ENCODE measurements at places on chromosomes 3 and 15.

GRCh38 chr3:72338082-72338941 lies 509.9 kb downstream of the SHQ1 start:
- DNase-seq, result peak; percentile 61

- no peak for DNase-seq
Measured at GRCh38 chr15:85800478-85801123, 5.9 kb upstream of the KLHL25 start.

GRCh38 chr15:43463998-43464397 lies 29.0 kb downstream of the TP53BP1 start:
- no peak for DNase-seq

DNA sequence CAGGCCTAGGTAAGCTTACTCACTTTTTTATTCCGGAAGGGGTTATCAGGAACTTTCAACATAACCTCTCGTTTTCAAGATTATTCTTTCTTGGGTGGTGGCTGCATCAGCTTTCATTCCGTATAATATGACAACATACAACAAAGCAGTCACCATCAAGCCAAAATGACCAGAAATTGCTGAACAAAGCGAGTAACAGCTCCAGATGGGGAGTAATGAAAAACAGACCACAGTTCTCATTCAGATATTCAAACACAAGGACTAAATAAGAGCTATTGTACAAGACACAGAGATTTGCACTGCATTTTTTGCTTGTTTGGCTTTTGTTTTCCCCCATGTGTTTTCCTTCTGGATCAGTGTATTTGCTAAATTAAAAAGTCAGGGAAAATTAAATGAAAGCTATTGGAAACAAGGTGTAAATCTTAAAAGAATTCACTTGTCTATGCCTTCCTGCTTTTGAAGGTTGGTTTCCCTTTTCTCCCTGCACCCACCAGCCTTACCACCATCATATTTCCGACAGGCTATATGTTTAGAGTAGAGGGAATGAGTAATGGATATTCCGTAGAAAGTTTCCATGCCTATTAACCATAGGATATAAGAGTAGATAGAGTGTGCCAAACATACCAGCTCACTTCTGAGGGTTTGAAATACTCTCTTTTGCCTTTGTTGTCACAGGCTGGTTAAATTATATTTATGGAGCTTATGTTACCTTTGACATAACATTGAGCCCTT lies 213.6 kb downstream of the RBMS3 start:
- no peak for DNase-seq

GRCh38 chr15:41659855-41660234 lies 360 bp upstream of the MGA start:
- no peak for DNase-seq

DNA sequence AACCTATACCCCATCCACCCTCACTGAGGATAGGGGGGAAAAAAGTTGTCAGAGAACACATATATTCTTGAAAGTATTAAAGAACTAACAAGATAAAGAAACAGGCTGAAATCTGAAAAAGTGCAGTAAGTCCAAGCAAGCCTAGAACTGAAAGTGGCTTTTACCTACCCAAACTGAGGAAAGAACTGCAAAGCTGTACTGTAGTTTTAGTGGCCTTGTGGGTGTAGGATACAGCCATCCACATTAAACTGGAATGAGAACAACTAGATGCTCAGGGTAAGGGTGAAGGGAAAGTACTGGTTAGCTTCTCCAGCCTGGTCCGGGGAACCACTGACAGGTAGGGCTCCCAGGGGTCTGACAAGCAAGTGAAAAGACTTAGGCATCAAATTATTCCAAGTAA lies 10.1 kb downstream of the UBP1 start:
- DNase-seq, result no peak

GRCh38 chr3:188749010-188749617 lies 422.7 kb upstream of the TPRG1 start:
- DNase-seq, result peak; percentile 12

DNA sequence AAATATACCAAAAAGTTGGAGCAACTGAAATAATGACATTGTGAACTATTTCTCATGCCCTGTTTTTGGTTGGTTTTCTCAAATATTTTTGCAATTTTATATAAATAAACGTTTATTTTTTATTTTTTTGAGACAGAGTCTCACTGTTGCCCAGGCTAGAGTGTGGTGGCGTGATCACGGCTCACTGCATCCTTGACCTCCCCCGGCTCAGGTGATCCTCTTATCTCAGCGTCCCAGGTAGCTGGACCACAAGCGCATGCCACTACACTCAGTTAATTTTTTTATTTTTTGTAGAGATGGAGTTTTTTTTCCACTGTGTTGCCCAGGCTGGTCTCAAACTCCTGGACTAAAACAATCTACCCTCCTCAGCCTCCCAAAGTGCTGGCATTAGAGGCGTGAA lies 45.6 kb downstream of the YEATS2 start:
- DNase-seq, result no peak

GRCh38 chr3:157136647-157137387 lies 23.1 kb downstream of the CCNL1 start:
- DNase-seq, result no peak

GRCh38 chr15:69592954-69593353 lies 140.3 kb downstream of the RPLP1 start:
- no peak for DNase-seq

- DNase-seq, result no peak
Measured at GRCh38 chr3:46334741-46335478, 19.0 kb upstream of the CCR2 start.

DNA sequence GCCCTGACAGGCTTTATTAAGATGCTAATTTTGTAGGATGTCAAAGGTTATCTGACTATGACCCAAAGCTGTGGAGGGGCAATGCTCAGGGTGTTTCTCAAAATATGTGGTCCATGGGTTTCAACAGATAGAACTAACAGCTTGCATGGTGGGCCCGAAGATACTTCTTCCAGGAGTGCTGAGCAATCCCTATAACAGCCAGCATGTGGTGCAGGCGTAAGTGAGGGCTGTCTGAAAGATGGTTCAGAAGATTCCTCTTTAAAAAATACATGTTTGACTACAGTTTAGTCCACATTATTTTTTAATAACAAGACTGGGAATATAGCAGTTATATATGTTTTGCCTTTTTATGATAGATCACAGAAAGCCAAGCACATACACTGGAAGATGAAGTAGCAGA lies 7.6 kb downstream of the SCG3 start:
- DNase-seq, result no peak

DNA sequence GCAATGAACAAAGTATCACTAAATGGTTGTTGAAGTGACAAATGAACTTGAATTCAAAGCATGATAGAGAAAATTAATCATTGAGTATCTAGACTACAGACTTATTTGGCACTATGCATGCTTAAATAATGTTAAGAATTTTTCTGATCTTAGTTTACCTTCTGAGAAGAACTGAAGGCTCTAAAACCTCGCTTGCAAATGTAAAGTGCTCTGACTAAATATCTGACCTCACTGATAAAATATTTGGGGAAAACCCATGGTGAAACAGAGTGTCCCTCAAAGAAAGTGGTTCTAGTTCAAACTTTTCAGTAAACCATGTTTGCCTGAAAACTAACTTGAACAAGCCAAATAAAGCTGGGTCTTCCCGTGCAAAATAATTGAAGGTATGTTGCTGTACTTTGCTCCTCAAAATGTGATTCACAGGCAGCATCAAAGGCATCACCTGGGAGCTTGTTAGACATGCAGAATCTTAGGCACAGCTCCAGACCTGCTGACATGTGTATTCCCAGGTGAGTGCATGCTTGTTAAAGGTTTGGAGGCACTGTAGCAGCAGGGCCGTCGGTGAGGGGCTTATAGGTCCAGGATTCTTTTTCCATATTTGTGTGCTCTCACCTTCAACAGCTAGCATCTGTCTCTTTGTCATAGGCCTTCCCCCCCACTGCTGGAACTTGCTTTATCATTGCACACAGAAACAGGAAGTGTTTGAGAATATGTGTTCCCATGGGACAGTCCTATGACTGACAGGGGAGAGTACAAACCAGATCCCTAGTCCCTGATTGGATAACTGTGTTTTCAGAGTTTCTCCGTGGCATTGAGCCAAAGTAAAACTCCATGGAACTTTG lies 524.2 kb upstream of the LMCD1 start:
- no peak for DNase-seq

- DNase-seq, result no peak
Measured at GRCh38 chr3:178706411-178706810, 170.2 kb downstream of the KCNMB2 start.

DNA sequence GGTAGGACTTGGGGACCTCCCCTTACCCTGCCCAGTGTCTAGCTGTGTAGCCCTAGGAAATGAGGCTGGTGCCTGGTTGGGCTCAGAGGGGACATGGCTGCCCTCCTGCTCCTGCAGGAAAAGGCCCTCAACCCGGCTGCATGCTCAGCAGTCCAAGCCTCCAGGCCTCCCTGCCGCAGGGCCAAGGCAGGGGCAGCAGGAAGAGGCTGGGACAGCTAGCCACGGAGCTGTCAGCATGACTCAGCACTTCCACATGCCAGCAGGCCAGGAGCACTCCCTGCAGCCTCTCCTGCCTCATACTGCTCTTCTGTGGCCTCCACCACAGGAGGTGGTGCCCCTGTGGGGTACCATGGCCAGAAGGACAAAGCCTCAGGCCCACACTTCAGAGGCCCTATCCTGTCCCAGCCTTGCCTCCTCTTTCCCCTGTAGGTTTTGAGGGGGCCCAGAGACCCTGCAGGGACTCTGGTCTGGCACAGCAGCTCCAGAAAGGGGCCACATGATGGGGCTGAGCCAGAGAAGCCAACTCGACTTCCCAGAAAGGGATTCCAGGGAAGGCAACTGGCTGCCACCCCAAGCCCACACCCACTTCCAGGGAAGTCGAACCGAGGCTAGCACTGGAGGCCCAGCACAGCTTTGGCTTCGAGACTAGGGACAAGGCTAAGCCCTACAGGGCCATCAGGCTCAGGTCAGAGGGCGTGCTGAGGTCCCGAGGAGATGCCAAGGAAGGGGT lies 19.5 kb downstream of the TKT start:
- peak; percentile 91 for DNase-seq

GRCh38 chr15:80179025-80179759 lies 26.4 kb downstream of the FAH start:
- DNase-seq, result no peak

DNA sequence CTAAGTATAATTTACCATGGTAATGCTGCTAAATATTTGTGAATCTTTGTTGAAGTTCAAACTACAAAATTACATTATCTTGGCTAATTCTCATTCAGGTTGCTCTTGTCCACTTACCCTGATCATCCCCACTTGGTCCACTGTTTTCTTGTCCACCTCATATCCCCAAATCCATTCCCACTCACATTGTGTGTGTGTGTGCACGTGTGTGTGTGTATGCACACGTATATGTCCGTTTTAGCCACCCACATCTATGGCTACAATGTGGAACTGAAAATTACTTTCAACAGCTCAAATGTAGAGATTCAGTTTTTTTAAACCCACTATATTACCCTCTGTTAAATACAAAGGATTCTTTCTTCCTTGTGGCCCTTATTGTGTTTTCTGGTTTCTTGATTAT lies 15.2 kb upstream of the MEIS2 start:
- no peak for DNase-seq
